ENCODE measurements at places on chromosomes 2 and 18. TPM values are rescaled to one million over a fixed set of nuclear protein-coding genes. Genes with fewer than 3 reads are reported as not detected.

Gene TTC39C
- 59.0 TPM for total RNA-seq

Gene KIAA2012
- total RNA-seq, result not detected

Gene RNF125
- total RNA-seq, result 4.5 TPM

Gene SNED1
- total RNA-seq, result 46.9 TPM

Gene SCG2
- not detected for total RNA-seq

Gene GCG
- total RNA-seq, result not detected

Gene UGP2
- 204 TPM for total RNA-seq

Gene SERPINB13
- not detected for total RNA-seq

Gene GBX2
- not detected for total RNA-seq

Gene CD8A
- 3.2 TPM for total RNA-seq

Gene CXCR1
- total RNA-seq, result not detected

Gene CAVIN2
- 30.7 TPM for total RNA-seq

Gene B3GNT7
- total RNA-seq, result 5.3 TPM

Gene HRH4
- 0.16 TPM for total RNA-seq

Gene CDH19
- 0.98 TPM for total RNA-seq

Gene INPP5D
- total RNA-seq, result 18.4 TPM

Gene ANKRD62
- total RNA-seq, result not detected

Gene TDRD15
- 0.59 TPM for total RNA-seq
